T-helper 9 cell (primary cell): ENCODE measurements at places on chromosomes 7 and 10.

DNA sequence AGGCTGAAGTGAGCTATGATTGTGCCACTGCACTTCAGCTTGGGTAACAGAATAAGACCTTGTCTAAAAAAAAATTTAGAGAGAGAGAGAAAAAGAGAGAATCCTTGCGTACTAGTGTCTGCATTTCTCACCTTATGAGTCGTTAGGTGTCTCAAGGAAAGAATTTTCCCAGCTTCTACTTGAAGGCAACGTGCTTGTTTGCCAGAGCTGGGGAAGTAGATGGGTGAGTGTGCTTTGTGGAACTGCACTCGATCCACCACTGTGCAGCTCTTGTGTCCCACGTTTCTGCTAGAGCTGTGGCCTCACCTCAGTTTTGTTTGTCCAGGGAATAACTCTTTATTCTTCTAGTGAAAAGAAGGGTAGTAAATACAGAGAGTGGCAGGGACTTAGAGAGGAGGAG, 38.9 kb downstream of the HDAC9 start:
- no peak for DNase-seq

DNA sequence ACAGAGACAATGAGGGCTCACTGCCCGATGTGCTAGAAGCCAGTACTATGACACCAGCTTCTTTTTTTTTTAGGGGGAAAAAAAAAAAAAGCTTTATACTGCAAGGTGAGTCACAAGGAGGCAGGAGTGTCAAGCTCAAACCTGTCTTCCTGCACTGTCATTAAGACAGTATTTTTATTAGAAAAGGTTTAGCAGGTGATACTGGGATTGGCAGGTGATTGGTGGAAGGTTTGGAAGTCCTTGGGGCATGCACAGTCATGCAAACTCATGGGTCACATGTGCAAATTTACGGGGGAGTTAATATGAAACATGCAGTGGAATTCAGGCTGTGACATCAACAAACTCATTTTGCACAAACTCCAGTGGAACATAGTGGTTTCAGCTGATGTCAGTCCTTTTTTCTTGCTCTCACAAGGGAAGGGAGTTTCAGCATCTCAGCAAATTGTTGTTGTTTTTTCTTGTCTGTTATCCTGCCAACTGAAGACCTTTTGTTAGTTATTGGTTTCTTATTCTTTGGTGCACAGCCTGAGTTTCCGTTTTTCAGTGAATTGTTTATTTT, 530.6 kb downstream of the ANKRD7 start:
- no peak for DNase-seq

GRCh38 chr10:97355571-97355975, 21.0 kb upstream of the FRAT2 start:
- no peak for DNase-seq

- DNase-seq: no peak
These were observed 26.0 kb downstream of the LARP4B start for GRCh38 chr10:905503-905902.

DNA sequence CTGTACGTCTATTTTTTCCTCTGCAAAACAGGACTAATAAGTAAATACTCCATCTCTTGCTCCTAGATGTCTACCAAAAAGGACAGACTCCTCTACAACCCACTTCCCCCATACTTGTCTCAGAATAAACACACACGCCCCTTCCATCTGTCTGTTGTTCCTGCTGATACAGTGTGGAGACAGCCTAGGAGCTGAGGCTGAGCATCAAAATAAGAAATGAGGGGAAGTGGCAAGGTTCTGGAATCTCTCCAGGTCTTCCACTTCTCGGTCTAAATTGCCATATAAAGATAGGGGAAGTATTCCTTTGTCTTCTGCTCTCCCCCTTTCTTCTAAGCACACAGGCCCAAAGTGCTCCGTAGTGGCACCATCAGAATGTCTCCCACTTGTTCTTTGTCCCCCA, 30.8 kb upstream of the VSIR start:
- no peak for DNase-seq
